ENCODE measurements at places on chromosomes 1 and 21.

DNA sequence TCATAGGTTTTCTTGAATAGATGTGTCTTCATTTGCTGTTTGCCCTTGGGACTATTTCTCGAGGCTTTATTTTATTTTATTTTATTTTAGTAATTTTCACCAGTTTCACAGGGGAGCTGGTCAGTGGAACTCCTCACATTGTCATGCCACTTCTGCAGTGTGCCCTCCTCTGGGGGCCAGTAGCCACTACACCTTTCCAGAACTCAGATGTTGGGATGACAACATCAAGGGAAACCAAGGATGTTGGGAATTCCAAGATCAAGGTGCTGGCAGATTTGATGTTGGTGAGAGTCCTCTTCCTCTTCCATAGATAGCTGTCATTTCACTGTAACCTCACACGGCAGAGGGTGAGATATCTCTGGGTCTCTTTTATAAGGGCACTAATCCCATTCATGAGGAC lies 35.5 kb downstream of the SLC26A9 start:
- peak; percentile 5 for DNase-seq

GRCh38 chr1:21272540-21272939 lies 17.7 kb downstream of the ECE1 start:
- DNase-seq, result no peak

- DNase-seq, result no peak
Measured at GRCh38 chr1:18085387-18086074, 22.1 kb upstream of the IGSF21 start.

DNA sequence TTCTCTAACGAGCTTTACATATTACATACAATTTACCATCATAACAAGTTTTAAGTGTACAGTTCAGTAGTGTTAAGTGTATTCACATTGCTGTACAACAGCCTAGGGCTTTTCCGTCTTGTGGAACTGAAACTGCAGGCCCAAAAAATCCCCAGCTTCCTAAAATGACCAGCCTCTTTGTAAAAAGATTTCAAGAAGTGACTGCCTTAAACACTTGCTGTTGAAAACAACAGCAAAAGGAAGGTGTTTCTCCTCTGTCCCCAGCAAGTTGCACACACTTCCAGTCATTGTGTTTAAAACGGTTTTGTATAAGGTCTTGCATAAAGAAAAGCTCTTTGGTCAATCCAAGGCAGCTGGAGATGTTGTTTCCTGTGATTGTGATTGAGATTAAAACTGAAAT lies 16.0 kb upstream of the GBP1 start:
- DNase-seq, result no peak

DNA sequence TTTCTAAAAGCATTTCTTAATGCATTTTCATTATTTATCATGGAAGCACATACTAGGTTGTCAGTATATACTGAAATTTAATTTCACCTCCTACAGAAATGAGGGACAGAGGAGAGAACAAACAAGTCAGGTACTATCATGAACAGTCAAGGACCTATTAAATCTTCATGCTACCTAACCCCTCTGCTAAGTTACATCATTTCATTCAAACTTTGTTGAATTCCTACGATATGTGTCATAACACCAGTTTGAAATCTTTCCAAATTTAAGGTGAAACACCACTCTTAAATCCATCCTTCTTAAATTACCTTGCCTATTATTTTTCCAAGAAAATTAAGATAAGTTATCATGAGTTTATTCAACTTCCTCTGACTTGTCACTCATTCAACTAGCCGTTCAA lies 78.9 kb downstream of the DENND1B start:
- no peak for DNase-seq

DNA sequence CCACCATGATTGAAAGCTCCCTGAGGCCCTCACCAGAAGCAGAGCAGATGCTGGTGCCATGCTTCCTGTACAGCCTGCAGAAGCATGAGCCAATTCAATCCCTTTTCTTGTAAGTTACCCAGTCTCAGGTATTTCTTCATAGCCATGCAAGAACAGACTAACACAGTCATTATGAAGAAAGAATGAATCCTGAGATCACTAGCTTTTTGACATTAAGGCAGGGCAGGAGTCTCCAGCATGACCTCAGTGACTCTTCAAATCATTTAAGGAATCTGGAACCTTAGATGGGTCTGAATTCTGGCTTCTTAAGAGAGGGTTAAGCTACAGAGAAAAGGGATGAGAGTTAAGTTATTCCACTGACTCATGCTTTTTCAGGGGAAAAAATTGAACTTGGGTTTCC lies 79.0 kb downstream of the PTPN14 start:
- no peak for DNase-seq

Measured in NCI-H1105 treated with DMSO at 0.1 percent for 48 hours (cell line).